ENCODE measurements at places on chromosomes 3 and 15. TPM values are rescaled to one million over a fixed set of nuclear protein-coding genes. Genes with fewer than 3 reads are reported as not detected.

PPP2R3A gene
- 35.0 TPM for total RNA-seq

- H3K27ac ChIP-seq = peak overlapping the region; percentile 99
- H3K4me1 ChIP-seq = peaks cover 16% of the 10 kb centered on the region
- no peaks in the 10 kb centered on the region for H3K27me3 ChIP-seq
Observed at GRCh38 chr15:78438619-78439285, 736 bp downstream of the IREB2 start.

DNA sequence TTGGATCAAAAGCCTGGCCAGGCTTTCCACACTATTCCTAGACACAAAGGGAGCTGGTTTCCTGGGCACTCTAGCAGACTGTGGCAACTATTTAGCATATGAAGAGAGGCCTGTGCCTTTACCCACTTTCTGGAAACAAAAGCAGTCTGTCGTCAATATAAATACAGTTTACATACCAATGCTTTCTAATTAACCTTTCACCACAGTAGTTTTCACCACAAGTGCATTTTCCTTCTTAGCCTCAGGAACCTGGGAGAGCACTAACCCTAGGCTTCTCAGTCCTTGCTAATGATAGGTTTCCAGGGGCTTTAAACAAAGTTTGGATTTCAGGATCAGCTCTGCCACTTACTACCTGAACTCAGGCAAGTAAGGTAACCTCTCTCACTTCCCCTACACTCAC lies 499.1 kb downstream of the MAGI1 start:
- no peaks in the 10 kb centered on the region for H3K27me3 ChIP-seq
- no peak overlapping the region for H3K4me3 ChIP-seq
- DNase-seq = no peak
- peaks cover 7% of the 10 kb centered on the region for H3K36me3 ChIP-seq
- H3K4me1 ChIP-seq = peaks cover 13% of the 10 kb centered on the region

CAND2 gene
- 7.9 TPM for total RNA-seq

DNA sequence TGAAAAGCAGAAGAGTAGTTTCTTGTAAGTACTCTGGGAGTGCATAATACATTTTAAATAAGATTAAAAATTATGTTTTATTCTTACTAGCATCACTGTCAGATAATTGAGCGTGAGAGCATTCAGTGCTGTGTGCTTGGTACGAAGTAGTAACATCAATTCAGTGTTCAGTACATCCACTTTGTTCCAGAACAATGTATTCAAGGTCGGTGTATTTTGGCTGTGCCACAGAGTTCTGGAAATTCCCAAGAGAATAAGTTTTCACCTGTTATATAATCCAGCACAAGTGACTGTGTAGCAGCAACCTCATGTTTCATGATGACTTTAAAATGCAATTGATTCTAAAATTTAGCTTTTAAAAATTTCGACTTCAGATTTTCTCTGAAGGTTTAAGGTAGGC lies 130.6 kb downstream of the IGF1R start:
- no peak overlapping the region for H3K27ac ChIP-seq
- peaks cover 35% of the 10 kb centered on the region for H3K4me1 ChIP-seq
- no peak overlapping the region for H3K4me3 ChIP-seq
- no peaks in the 10 kb centered on the region for H3K36me3 ChIP-seq
- H3K27me3 ChIP-seq = no peaks in the 10 kb centered on the region

DNA sequence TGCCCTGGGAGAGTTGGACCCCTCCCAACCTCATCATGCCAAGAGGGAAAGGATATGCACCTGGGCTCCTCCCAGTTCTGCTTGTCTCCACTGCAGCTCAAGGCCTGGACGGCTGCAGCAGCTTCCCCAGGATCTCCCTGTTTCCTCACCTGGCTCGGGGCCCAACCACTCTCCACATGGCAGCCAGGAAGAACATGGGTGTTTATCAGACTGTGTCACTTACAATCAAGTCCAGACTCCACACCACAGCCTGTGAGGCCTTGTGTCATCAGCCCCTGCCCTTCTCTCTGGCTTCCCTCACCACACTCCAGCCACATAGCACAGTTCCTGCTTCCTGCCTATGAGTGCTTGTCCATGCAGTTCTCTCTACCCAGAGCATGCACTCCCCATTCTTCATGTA lies 534.4 kb downstream of the EPHB1 start:
- H3K27ac ChIP-seq = no peak overlapping the region
- H3K4me1 ChIP-seq = no peaks in the 10 kb centered on the region
- no peaks in the 10 kb centered on the region for H3K27me3 ChIP-seq
- H3K4me3 ChIP-seq = no peak overlapping the region
- H3K36me3 ChIP-seq = no peaks in the 10 kb centered on the region

SCAANT1 gene
- total RNA-seq = not detected

- no peaks in the 10 kb centered on the region for H3K4me1 ChIP-seq
- DNase-seq = no peak
- H3K36me3 ChIP-seq = no peaks in the 10 kb centered on the region
- H3K27me3 ChIP-seq = peaks cover 35% of the 10 kb centered on the region
Observed at GRCh38 chr15:71707230-71708050, 102.9 kb upstream of the NR2E3 start.

- no peak for DNase-seq
- H3K4me1 ChIP-seq = peaks cover 9% of the 10 kb centered on the region
- no peak overlapping the region for H3K27ac ChIP-seq
- H3K4me3 ChIP-seq = no peak overlapping the region
- H3K36me3 ChIP-seq = peaks cover 60% of the 10 kb centered on the region
Observed at GRCh38 chr15:58616171-58616570, 133.3 kb downstream of the ADAM10 start.

GRCh38 chr15:43260011-43260615 lies 6.6 kb downstream of the TGM5 start:
- H3K27ac ChIP-seq = no peak overlapping the region
- no peak overlapping the region for H3K4me3 ChIP-seq
- no peak for DNase-seq
- H3K36me3 ChIP-seq = no peaks in the 10 kb centered on the region
- H3K4me1 ChIP-seq = no peaks in the 10 kb centered on the region

DNA sequence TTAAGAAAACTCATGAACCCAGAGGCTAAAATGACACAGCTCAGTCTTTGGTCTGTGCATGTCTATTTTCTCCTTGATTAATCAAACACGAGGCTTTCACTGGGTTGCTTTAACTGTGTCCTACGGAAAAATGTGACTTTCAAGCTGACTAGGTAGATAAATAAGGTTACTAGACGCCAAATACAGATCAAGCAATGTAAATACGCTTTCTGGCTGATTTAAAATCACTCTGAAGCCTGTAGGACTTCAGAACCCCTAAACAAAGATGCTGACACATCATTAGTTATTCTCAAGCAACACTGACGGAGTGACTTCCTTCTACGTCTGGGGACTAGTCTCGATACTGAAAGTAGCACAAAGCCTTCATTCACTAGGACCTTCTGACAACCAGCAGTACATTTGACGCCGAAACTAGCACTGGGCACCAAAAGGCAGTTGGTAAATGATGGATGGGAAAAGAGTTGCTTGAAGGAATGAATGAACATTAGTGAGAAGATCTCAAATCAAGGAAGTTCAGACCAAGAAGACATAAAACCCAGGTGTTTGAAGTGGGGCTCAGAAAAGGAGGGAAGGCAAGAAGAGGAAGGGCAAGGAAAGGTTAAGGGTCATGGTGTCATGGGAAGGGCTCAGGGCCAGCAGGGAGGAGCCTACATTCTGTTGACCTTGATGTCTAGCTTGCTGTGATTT lies 67.1 kb upstream of the CDV3 start:
- H3K4me1 ChIP-seq = peaks cover 11% of the 10 kb centered on the region
- peaks cover under 1% of the 10 kb centered on the region for H3K27me3 ChIP-seq
- peak overlapping the region; percentile 51 for H3K27ac ChIP-seq
- DNase-seq = no peak
- no peak overlapping the region for H3K4me3 ChIP-seq

FAM219B gene
- total RNA-seq = 122 TPM

MYZAP gene
- total RNA-seq = 11.5 TPM

DNA sequence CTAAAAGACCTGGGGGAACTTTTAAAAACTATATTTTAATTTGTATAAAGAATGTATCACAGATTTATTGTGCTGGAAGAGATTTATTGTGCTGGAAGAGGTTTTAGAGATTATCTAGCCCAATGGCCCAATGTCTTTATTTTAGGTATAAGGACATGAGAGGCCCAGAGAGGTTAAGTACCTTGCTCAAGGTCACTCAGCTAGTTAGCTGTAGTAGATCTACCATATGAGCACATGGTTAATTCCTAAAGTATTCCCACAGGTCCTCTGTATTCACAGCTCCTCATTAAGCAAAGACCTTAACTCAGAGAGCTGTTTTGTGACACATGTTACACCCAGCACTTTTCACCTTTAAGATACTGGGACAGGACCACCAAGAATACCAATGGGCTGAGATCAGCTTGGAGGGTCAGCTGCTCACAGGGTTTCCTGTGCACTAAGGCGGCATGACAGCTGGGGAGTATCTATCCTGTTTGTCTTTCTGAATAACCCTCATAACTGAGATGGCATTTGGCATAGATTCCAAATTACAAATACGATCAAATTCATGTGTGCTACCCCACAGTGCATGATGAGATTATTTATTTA lies 143.1 kb upstream of the TBL1XR1 start:
- peaks cover 20% of the 10 kb centered on the region for H3K4me1 ChIP-seq
- H3K27me3 ChIP-seq = no peaks in the 10 kb centered on the region
- no peak for DNase-seq
- no peak overlapping the region for H3K27ac ChIP-seq

KNG1 gene
- total RNA-seq = not detected

ANKRD34C gene
- total RNA-seq = not detected

MEGF11 gene
- total RNA-seq = 0.60 TPM

- H3K27me3 ChIP-seq = no peaks in the 10 kb centered on the region
- H3K36me3 ChIP-seq = peaks cover 10% of the 10 kb centered on the region
- H3K4me3 ChIP-seq = no peak overlapping the region
Observed at GRCh38 chr3:71428841-71429596, 154.5 kb downstream of the FOXP1 start.

GALK2 gene
- 21.1 TPM for total RNA-seq

INKA1 gene
- not detected for total RNA-seq

DNA sequence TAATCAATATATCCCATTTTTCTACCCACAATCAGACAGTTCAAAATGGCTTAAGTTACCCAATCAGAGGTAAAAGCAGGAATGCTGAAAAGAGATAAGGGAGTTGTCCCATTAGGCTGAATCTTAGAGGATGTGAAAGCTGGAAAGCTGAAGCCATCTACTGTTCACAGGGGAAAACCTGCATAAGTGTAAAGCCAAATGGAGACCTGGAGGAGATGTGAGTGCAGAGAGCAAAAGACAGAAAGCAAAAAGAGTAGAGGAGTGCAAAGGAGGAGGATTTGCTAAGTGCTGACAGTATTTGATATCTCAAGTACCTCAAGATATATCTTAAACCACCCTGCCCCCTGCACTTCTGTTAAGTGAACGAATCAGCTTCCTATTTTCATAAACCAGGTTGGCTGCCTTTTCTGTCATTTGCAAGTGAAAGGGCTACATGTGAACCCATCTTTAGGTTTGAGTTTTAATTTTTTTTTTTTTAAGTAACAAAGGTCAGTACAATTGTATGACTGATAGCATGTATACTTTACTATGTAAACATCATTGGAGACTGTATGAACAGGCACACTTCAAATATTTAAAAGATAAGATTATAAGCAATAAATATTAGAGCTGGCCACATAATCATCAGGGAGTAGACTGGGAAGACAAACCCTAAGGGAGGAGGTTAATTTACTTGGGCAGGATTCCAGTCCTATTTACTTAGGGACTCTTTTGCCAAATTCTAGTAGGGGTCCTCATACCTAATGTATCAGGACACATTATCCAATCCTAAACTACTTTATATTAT lies 22.8 kb upstream of the P2RY1 start:
- peaks cover 7% of the 10 kb centered on the region for H3K27me3 ChIP-seq
- H3K27ac ChIP-seq = no peak overlapping the region
- no peak for DNase-seq
- no peak overlapping the region for H3K4me3 ChIP-seq

DNA sequence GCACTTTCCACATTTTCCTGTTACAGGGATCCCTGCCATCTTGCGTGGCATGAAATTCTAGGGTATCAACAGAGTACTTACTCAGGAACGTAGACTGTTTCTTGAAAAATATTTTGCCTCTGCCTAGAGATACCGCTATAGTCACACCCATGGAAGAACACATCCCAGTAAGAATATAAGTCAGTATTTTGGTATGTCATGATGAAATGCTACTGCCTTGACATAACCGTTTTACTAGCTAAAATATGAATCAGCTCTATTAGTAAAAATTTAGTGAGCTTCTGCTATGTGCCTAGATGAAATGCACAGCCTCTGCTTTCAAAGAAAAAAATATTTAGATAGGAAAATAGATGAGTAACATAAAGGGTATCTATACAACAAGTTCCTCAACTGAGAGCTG lies 276.4 kb downstream of the TBC1D5 start:
- no peaks in the 10 kb centered on the region for H3K27me3 ChIP-seq
- H3K4me3 ChIP-seq = no peak overlapping the region
- no peaks in the 10 kb centered on the region for H3K4me1 ChIP-seq
- no peak for DNase-seq
- H3K36me3 ChIP-seq = no peaks in the 10 kb centered on the region

CELSR3 gene
- 15.2 TPM for total RNA-seq

- no peak overlapping the region for H3K4me3 ChIP-seq
- no peaks in the 10 kb centered on the region for H3K27me3 ChIP-seq
- DNase-seq = no peak
- no peaks in the 10 kb centered on the region for H3K4me1 ChIP-seq
- no peak overlapping the region for H3K27ac ChIP-seq
- H3K36me3 ChIP-seq = peaks cover 56% of the 10 kb centered on the region
Observed at GRCh38 chr3:136456196-136456595, 206.1 kb downstream of the PCCB start.

ALG1L2 gene
- total RNA-seq = 3.5 TPM

- H3K27ac ChIP-seq = peak overlapping the region; percentile 96
- H3K36me3 ChIP-seq = peaks cover 29% of the 10 kb centered on the region
- peaks cover 35% of the 10 kb centered on the region for H3K4me1 ChIP-seq
- DNase-seq = no peak
- H3K4me3 ChIP-seq = no peak overlapping the region
Observed at GRCh38 chr3:134365766-134366065, 8.5 kb downstream of the AMOTL2 start.

GRCh38 chr15:23594252-23594770 lies 28.8 kb downstream of the MKRN3 start:
- no peak overlapping the region for H3K4me3 ChIP-seq
- no peak for DNase-seq
- H3K27me3 ChIP-seq = no peaks in the 10 kb centered on the region
- peaks cover 3% of the 10 kb centered on the region for H3K4me1 ChIP-seq
- no peaks in the 10 kb centered on the region for H3K36me3 ChIP-seq

CTXN2 gene
- total RNA-seq = 0.38 TPM

DNA sequence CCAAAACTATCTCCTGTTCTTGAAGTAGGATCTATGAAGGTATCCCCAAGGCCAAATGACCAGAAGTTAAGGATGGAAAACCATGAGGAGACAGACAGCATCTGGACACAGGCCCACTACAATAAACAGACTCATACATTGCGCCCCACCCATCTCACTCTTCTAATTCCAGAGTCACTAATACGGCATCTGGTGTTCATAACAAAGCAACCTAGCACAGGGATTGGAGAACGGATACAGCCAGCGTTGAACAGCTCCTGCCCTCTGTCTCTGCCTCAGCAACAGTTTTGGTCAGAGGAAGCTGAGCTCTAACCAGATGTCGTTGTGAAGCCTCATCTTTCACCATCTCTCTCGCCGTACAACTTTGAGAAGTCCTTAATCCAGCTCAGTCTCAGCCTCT lies 44.5 kb upstream of the CCDC80 start:
- peaks cover 24% of the 10 kb centered on the region for H3K4me1 ChIP-seq
- no peak overlapping the region for H3K27ac ChIP-seq
- H3K36me3 ChIP-seq = no peaks in the 10 kb centered on the region
- peaks cover 13% of the 10 kb centered on the region for H3K27me3 ChIP-seq
- no peak for DNase-seq
- H3K4me3 ChIP-seq = no peak overlapping the region

All from progenitor cell of endocrine pancreas (in vitro differentiated cells).